ENCODE measurements at places on chromosomes 4 and X. TPM values are rescaled to one million over a fixed set of nuclear protein-coding genes. Genes with fewer than 3 reads are reported as not detected.

CACNA1F gene
- total RNA-seq, result 27.9 TPM

LINC00632 gene
- 131 TPM for total RNA-seq

SMR3B gene
- total RNA-seq, result not detected

IGSF1 gene
- 8.0 TPM for total RNA-seq

TASL gene
- total RNA-seq, result 1.8 TPM

GLRB gene
- 15.2 TPM for total RNA-seq

CLDN22 gene
- total RNA-seq, result not detected

CSAG3 gene
- total RNA-seq, result not detected

POU3F4 gene
- total RNA-seq, result not detected

HPSE gene
- total RNA-seq, result 0.93 TPM

TKTL2 gene
- total RNA-seq, result 0.33 TPM

JAKMIP1 gene
- total RNA-seq, result 4.6 TPM

Measured in camera-type eye (tissue), 1 donor.